Activated CD4-positive, alpha-beta T cell treated with anti-CD3 and anti-CD28 coated beads, Interleukin-2, amount 10 ng/mL, durations not matched to agents 7 days and 5 days (primary cell): ENCODE measurements at places on chromosomes 13 and 19.

GRCh38 chr13:102693250-102693649, 1.6 kb downstream of the METTL21C start:
- DNase-seq = no peak

- peak; percentile 61 for DNase-seq
These were observed 1.2 kb downstream of the KL start for GRCh38 chr13:33017323-33017929.

GRCh38 chr13:34412295-34412694, 529.8 kb upstream of the NBEA start:
- no peak for DNase-seq

DNA sequence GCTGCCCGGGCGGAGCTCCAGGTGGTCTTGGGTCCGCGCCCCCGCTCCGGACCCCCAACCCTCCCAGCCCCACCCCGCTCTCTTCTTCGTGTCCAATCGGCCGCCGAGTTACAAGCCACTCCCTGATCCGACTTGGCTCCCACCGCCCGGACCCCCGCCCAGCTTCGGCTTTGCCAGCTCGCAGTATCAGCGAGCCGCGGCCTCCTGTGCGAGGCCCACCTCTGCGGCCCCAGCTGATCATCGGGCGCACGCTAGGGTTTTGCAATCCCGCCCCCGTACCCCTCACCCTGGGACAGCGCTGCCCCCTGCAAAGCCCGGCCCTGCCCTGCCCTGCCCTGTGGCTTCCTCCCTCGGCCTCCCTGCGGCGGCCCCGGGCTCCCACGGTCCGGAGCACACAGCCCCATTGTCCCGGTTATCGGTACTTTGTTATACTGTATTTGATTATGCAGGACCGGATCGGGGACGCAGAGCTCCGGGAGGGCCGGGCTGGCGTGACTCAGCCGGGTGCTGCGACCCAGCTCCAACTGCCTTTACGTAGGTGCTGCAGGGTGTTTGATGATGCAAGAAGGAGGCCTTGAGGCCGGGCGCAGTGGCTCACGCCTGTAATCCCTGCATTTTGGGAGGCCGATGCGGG, 598 bp upstream of the LPAR2 start:
- no peak for DNase-seq

DNA sequence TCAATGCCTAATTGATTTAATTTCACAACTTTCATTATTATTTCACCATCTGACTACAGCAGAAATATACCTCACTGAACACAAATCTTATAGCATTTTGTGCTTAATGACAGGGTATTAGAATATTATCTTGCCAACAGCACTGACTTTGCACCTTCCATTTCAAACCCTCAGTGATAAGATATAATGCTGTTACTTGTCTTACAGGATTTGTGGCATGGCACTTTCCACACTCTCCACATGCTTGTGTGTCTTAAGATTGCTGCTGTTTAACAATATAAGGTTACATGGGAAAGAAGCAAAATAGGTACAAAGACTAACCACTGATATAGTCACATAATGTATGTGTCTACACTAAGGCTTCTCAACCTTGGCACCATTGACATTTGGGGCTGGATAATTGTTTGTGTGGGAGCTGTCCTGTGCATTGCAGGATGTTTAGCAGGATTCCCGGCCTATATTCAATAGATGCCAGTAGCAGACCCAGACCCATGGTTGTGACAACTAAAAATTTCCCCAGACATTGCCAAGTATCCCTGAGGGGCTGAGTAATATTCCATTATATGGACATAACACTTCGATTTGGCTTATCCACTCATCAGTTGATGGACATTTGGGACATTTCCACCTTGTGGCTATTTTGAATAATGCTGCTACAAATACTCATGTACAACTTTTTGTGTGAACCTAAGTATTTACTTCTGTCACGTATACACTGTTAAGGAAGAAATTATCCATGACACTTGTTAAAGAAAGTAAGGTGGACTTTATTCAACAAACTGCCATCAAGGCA, 5.7 kb upstream of the DIAPH3 start:
- no peak for DNase-seq

DNA sequence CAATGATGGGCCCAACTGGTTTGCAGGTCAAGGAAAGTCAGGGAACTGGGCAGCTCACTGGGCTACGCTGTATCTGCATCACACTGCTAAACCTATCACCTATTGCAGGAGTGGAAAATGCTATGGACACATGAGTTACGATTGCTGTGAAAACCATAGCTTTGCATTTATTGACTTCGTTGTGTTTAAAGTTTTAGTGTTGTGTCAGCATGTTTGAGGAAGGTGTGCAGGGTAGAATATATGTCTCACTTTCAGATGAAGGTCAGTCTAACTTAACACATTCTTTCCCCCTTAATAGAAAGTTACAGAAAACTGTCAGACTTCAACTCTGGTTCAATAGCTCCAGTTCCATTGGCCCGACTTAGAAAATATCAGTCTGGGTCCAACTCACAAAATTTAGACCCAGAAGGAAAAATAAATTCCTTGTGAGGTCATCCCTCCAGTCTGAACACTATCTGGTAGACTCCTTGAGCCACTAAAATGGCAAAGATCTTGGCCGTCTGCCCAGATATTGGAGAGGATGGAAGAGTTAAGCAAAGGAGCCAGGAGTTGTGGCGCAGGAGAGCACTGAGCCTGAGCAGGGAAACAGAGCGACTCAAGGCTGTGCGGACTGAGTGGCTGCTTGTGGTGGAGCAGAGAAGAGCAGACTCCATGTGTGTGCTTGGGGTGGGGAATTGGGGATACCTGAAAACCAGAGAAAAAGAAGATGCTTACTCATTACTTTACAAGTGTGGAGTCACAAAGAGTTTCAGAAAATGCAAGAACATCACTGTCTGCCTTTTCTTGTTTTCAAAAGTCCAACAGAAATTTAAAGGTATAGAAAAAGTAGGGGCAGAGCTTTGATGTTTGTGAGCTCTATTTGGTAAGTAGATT, 518.5 kb downstream of the FGF9 start:
- DNase-seq = no peak

GRCh38 chr13:44769686-44770085, 193.6 kb upstream of the TSC22D1 start:
- DNase-seq = no peak

DNA sequence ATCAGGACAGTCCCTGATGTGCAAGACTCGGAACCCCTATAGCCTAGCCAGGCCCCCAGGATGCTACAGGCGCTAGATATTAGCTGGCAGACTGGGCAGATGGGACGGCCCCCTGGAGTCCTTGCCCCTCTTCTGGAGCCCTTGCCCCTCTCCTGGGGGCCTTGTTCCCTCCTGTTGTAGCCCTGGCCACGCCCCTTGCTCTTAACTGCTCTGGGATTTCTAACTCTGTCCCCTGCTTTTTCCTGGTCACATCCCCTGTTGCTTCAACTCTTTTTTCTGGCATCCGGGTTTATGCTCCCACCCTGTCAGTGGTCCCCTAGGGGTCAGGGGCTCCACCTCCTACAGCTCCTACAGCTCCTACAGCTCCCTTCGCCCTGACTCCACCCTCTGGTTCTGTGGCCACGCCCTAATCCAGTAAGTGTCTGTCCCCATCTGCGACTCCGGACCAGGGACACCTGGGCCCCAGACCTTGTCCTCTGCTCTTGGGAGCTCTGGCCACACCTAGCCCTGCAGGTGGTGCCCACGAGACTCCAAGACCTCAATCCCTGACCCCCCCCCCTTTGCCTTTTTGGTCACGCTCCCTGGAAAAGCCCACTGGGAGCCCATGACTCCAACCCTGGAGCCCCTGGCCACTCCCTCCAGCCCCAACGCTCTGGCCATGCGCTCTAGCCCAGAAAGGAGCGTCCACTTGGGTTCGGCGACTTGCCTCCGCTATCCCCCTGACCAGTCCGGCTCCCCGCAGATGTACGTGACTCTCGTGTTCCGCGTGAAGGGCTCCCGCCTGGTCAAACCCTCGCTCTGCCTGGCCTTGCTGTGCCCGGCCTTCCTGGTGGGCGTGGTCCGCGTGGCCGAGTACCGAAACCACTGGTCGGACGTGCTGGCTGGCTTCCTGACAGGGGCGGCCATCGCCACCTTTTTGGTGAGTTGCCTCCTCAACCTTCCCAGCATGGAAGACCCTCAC, 6.8 kb downstream of the PLPPR2 start:
- DNase-seq = no peak

- DNase-seq = peak; percentile 57
These were observed 492 bp downstream of the TMEM147 start for GRCh38 chr19:35545855-35546381.

DNA sequence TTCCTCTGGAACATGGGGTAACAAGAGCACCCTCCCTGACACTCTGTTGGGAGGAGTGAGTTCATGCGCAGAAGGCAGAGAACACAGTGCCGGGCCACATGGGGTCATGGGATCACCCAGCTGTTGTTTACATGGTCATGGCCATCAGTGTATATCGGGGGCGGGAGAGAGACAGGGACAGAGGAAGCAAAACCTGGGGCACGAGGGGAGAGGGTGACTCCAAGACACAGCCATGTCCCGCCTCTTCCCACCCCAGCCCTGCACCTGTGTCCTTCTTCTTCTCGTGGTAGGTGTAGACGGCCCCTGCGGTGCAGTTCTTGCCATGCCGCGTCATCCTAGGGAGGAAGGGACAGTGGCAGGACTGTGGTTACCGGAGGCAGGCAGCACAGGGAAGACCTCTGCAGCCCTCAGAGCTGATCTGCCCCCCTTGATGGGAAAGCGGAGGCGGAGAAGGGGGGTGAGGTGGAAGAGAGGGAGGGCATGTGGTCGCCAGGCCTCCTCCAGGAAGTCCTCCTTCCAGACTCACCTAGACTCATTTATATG, 19.9 kb downstream of the NOSIP start:
- peak; percentile 46 for DNase-seq

DNA sequence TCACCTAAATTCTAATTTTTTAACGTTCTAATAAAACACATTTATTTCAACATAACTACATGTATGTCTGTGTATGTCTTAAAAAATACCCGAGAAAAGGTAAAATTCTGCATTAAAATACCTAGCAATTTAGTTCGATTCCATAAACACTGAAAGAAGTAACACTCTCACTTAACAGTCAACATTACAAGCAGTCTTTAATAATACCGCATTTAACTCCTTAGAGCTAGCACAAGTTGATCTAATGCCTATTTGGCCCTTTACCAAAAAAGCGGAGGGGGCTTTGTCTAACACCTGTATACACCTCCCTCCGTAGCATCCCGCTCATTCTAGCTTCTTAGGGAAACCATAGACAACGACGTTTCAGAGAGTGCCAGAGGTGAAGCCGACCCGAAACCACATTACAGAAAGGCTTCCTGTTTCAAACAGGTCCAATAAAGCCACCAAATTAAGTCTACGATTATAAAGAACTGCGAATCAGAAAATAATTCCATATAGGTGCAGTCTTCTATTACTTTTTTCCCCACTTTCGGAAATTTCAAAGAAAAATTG, 1.2 kb downstream of the SPART start:
- DNase-seq = peak; percentile 41
